ENCODE measurements at places on chromosomes 11 and 22.

DNA sequence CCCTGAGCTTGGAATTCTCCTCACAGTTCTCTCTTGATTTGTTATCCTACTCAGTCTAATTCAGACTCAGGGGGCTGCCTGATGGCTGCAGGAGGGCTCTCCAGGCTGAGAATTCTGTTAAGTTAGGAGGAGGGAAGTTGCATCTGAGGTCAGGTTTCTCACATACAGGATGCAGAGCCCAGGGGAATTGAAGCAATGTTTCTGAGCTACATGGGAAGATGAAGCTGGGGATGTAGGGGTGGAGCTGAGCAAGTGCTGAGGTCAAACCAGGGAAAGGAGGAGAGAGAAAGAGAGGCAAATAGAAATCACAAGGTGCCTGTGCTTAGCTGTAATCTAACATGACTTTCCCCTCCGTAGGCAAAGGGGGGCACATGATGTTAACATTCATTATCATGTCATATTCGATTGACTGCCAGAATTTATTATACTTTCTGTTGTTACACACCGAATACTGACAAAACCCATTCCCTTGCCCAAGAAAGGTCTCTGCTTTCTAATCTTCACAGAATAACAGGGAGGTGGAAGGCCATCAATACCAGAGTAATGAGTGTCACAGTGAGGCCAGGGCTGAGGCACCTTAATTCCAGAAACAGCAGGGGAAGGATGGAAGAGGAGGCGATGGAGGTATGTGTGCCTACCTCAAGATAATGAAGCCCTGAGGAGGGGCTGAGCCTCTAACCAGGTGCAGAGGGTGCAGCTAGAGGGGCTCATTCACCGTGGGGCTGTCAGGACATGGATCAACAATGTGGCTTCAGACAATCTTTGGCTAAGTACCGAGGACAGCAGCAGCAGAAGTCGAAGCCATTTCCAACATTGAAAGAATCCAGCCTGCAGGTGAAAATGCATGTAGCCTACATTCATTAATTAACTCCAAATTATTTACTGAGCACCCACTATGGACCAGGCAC lies 205.4 kb upstream of the SNX19 start:
- DNase-seq, result no peak

DNA sequence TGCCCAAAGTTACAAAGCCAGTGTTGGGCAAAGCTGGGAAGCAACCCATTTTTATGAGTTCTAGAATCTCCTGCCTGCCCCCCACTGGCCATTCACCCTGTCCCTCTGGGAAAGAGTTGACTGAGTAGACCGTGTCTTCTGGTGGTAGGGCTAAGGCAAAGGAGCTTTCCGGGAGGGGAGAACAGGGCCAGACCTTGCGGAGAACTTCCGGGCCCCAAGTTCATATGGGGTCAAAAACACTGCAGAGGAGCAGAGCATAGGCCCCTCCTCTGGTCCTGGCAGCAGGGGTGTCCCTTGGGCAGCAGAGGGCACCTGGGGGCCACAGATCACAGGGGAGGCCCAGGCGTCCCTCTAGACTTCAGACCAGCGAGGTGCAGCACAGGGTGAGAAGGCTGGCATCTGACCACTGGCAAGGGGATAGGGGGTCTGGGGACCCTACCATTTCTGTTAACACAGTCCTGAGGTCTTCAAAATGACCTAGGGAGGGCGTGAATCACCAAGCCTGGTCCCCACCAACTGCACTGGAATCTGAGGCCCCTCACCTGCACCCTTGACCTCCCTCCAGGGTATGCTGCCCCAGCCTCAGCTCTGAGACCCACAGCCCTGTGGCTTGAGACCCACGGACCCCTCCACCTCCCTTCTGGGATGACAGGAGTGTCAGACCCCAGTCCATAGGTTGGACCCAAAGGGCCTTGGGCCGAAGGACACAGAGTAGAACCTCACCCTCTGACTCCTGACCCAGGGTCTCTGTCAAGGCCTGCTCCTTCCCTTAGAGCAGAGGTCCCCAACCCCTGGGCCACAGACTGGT lies 1.3 kb upstream of the ARAP1 start:
- DNase-seq, result no peak

GRCh38 chr11:112901924-112902323 lies 59.3 kb upstream of the NCAM1 start:
- no peak for DNase-seq

GRCh38 chr22:26849575-26849974 lies 192.2 kb downstream of the MIAT start:
- no peak for DNase-seq

DNA sequence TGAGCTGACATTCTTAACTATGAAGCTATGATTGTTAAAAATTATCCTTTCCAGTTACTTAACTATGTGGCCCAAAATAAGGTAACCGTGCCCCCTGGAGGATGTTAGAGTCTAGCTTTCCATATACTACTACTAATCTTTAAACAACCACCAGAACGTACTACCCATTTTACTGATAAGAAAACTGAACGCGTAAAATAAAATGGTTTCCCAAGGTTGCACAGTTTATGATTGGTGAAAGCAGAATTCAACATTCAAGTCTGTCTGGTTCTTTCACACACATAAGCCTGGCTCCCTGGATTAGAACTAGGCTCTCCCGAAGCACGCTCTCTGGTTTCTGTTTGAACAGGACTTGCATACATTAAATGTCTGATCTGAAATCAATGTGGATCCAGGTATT lies 437.8 kb upstream of the CCDC90B start:
- DNase-seq, result no peak

DNA sequence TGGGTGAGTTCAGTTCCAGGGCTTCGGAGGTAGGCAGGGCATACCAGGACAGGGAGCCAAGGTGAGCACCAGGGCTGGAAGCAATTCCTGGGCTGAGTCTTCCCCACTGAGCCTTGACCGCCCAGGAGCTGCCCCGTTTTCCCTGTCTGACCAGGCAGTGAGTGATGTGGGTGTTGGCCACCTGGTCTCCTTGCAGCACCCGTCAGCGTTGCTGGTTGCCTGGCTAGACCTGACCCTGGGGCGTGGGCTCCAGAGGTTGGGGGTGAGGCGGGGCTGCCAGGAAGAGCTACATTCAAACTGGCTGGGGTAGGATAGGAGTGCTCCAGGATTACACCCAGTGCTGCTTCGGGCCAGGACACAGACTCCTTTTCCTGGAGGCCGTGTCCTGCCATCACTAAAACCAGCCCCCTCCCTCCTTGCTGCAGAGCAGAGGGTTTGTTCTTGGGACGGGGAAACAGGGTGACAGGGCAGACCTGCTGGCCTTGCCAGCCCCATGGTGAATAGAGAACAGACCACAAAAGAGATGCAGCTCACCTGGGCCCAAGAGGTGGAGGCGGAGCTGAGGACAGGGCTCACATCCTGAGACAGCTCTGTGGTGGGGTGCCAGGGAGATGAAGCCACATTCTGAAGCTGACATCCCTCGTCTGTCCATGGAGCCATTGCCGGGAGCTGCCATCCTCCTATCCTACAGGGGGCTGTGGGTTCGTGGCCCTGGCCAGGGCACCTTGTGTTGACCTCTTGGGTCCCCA lies 14.2 kb downstream of the INCENP start:
- DNase-seq, result no peak

DNA sequence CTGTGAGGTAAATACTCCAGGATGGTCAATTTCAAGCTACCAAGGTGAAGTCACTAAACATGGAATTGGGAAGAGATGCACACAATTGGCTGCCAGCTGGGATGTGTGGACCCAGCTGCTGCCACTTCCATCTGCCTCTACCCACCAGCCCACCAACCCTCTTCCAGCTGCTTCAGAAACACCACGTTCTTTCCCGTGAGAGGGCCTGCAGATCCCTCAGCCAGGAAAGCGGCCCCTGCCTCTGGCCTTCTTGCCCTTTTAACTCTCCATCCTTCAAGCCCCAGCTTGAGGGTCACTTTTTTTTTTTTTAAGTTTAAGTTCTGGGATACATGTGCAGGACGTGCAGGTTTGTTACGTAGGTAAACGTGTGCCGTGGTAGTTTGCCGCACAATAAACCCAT lies 20.0 kb downstream of the PRG3 start:
- DNase-seq, result no peak

DNA sequence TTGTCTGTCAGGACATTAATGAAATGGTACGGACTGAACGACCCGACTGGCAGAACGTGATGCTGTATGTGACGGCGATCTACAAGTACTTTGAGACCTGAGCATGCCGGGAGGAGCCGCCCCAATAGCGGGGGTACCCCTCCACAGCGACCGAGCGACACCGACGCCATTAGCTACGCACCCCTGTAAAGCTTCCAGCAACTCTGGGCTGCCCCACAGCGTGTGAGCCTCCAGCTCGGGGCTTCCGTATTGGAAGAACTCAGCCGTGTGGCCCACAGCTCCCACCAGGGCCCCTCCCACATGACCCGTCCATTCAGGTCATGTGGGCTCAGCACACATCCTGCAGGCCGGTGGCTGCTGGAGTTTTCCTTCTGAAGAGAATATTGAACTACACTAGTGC lies 12.9 kb upstream of the ADORA2A start:
- no peak for DNase-seq

DNA sequence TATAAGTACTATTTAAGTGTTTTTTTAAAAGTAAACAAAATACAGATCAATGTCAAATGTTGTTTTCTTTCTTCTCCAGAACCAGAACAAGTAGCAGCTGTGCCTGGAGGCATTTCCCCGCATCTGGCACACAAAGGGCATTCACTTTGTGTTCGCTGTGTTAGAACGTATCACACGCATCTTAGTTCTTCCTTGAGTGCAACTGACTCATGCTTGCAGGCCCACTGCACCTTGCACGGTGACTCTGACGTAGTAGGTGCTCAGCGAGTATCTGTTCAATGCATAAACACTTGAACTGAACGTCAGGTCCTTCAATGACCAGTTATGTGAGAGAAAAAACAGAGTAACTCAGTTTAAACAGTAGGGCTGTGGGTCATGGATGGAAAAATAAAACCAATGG lies 3.5 kb downstream of the IFT27 start:
- no peak for DNase-seq

- DNase-seq, result no peak
These were observed 61.0 kb downstream of the BMAL1 start for GRCh38 chr11:13338427-13339069.

DNA sequence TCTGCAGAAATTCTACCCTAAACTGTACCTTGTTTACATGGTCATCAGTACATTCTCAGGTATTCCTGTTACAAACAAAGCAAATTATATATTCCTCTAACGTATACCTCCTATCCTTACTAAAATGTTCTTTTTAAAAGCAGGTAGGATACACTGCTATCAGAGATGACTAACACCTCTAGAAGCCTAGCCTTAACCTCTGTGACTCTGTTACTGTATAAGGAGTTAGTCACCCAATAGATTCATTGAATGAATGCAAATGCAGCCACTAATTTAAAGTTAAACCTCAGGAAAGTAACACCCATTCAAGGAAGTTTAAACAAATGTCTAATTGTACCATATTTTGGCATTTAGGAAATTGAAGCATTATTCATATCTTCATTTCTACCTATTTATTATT lies 82.2 kb downstream of the FCHSD2 start:
- no peak for DNase-seq

DNA sequence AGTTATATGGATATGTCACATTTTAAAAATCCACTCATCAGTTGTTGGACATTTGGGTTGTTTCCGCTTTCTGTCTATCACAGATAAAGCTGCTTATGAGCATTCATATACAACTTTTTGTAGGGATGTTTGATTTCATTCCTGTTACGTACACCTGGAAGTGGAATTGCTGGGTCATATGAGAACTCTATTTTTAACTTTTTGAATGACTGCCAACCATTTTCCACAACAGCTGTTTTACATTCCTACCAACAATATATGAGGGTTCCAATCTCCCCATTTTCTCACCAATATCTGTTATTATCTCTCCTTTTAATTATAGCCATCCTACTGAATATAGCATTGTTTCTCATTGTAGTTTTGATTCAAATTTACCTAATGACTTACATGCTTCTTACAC lies 172.0 kb downstream of the UVRAG start:
- DNase-seq, result no peak

- DNase-seq, result no peak
These were observed 824.5 kb downstream of the TBC1D22A start for GRCh38 chr22:47586946-47587345.

GRCh38 chr11:91446267-91446666 lies 778.4 kb upstream of the FAT3 start:
- DNase-seq, result peak; percentile 14

DNA sequence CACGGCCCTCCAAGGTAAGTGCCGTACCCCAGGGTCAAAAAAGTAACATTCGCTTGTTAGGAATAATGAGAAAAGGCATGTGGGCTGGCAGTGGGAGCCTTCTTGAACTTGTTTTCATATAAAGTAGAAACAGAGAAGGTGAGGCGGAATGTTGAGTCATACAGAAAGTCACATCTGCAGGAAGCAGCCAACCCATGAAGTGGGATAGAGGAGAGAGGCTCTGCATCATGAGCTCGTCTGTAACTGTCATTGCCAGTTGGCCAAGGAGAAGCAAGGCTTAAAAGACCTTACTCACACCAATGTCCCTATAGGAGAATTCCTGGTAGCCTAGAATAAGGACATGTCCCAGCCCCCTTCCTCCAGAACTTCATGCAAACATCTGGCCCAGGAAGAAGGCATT lies 253.3 kb downstream of the BUD13 start:
- no peak for DNase-seq

DNA sequence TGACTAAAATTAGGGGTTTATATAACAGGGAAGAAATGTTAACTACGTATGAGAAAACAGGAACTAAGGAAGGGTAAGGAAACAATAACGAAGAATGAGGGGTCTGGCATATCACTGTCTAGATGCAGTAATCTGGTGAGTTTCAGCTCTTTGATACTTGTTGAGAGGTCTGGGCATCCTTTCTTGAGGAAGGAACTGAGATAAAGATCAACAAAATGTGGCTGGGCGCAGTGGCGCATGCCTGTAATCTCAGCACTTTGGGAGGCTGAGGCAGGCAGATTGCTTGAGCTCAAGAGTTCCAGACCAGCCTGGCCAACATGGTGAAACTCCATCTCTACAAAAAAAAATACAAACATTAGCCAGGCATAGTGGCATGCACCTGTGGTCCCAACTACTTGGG lies 2.7 kb downstream of the DCDC1 start:
- DNase-seq, result no peak

GRCh38 chr22:19959587-19960490 lies 18.2 kb upstream of the TXNRD2 start:
- no peak for DNase-seq

GRCh38 chr11:118878163-118878563 lies 5.5 kb upstream of the CXCR5 start:
- no peak for DNase-seq
